ENCODE measurements at places on chromosomes 1 and 21.
A peak's percentile ranks its signal among the peaks of the same experiment; 100 is the strongest.

DNA sequence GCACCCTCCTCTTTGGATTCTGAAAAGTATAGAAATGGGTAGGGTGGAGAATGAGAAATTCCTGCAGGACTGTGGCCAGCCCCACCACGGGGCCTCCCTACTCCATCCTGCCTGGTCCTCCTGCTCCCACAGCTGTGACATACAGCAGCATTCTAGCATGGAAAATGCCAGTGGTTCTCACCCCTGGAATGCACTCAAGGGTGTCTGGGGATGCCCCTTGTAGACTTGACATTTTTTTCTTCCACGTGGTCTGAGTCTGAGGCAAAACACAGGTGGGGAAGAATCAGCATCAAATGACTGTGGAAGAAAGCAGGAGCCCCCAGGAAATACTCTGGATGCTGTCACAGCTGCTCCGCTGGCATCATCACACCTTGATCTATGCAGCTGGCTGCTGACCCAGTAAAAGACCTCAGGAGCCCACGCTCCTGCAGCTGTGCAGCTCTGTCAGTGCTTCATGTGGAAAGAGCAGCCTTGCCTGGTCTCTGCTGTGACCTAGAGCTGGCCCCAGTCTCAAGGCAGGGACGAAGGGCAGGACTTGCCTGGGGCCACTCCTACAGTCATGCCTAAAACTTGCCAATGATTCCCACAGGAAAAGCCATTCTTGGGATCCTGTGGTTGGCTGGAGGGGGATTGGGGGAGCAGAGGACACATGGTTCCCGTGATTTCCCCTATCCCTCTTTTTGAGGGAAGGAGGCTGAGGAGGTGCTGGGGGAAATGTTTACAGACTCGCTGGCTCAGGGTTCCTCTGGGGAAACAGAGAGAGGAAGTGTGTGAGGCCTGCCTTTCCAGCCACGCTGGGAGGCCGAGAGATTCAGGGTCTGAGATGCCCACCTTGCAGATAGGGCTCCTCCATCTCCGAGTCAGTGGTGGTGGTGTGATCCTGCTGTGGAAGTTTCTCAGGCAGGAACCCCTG lies 10.8 kb upstream of the A3GALT2 start:
- no peak for DNase-seq

DNA sequence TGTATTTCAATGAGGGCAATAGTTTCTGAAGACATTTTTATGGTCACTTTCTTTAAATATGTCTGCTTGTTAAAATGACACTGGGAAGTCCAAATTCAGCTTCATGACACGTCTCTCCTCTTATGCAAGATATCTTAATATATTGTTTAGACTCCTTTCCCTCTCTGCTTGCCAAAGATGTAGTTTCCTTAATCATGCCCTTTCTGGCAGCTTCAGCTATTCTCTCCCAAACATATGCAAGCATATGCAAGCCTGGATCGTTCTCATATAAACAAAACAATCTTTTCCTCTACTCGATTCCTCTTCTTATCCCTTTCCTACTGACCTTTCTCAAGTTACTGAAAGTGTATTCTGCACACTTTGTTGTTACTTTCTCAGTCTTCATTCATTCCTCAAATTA lies 372.2 kb downstream of the PTBP2 start:
- DNase-seq: no peak

DNA sequence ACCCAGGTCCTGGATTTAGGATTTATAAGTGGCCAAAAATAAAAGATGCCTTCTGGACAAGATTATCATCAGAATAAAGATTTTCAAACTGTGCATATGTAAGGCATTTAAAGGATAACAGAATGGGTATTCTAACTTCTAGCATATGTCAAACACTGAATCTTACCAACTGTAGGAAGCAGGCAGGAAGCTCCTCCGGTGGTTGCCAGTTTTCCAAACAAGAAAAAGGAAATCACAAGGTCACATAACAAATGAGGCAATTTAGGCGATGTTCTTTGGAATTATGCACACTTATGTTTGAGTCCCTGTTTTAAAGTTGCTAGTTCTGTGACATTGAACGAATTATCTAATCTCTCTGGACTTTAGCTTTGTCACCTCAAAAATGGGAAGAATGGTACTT lies 48.9 kb downstream of the ATP6V1G3 start:
- no peak for DNase-seq

DNA sequence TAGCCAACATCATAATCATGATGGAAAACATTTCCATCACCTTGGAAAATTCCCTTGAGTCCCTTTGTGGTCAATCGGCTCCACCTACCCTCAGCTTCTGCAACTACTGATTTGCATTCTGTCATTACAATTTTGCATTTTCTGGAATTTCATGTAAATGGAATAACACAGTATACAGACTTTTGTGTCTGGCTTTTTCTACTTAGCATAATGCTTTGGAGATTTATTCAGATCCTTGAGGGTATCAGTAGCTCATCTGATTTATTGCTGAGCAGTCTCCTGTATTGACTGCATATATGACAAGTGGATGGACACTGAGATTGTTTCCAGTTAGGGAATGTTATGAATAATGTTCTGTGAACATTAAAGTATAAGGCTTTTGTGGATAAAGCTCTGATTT lies 358.3 kb downstream of the USP25 start:
- no peak for DNase-seq

DNA sequence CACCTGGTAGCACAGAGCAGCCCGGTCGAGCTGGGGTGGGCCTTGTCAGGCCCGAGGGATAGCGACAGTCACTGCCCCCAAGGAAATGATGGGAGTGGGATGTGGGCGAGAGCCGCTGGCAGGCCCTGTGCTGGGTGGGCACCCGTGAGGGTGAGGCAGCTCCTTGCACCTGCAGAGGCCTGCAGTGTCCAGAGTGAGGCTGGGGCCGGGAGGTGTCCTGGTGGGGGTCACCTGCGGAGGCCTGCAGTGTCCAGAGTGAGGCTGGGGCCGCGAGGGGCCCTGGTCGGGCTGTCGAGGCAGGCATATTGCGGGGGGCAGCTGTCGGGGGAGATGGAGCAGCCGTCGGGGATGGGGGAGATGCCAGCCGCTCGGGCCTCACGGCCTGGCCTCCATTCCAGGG lies 49.5 kb downstream of the SLC19A1 start:
- DNase-seq: no peak

DNA sequence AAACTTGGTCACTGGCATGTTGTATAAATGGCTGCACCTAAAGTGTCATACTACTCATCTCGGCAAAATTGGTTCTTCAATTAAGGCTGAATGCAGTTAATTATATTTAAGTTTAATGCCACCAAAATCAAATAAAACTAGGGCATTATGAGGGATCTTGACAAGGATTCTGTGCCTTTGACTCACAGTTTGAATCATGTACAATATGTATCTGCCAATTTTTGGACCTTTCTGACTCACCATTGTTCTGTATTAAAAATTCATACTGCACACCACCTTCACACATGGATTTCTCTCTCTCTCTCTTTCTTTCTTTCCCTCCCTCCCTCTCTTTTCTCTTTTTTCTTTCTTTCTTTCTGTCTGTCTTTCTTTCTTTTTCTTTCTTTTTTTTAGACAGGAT lies 14.1 kb upstream of the STXBP3 start:
- no peak for DNase-seq

DNA sequence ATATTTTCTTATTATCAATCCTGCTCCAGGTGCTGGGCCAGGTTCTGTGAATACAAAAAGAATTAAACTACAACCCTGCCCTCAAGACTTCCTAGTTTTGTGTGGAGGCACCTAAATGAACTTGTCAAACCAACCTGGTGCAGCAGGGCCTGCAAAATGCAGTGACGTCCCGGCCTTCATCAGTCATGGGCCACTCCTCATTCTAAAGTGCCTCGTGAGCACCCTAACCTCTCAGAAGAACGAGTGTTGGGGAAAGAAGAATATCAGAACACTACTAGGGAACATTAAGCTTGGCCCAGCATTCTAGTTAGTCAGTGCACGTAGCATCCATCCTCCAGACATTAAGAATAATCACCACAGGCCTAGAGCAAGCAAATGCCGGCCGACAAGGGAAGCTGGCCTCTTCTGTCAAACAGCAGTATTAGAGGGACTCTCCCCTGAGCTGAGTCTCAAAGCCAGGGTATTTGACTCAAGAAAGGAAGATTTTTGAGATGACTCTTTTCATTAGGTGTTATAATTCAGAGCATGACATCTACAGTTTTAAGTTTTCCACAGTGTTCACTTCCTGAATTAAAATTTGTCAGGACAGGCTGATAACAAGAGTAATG lies 137.9 kb downstream of the SLC45A1 start:
- no peak for DNase-seq

GRCh38 chr1:5811419-5811818 lies 180.8 kb downstream of the NPHP4 start:
- no peak for DNase-seq

- DNase-seq: no peak
Measured at GRCh38 chr1:238214449-238214848, 323.7 kb upstream of the ZP4 start.

GRCh38 chr1:12049616-12050015 lies 13.5 kb upstream of the TNFRSF8 start:
- no peak for DNase-seq

DNA sequence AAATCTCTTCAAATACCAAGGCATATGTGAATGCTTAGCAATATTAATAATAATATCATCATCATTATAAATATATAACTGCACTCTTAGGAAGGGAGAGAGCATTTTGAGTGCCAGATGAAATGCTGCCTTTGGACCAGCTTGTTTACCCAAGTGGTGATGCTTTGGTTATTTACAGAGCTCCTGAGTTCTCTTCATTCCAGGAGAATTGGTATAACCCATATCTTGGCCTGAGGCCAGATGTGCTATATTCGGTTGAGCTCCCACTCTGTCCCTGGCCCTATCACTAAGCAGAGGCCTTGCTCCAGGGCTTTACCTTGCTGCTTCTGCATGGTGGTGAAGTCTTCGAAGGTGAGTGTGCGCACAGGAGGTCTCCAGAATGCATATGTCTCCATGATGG lies 89.4 kb downstream of the TBX15 start:
- DNase-seq: no peak

- no peak for DNase-seq
Measured at GRCh38 chr1:55062801-55063576, 23.6 kb downstream of the PCSK9 start.

- no peak for DNase-seq
Measured at GRCh38 chr1:39344394-39345154, 140.1 kb downstream of the MACF1 start.

GRCh38 chr1:201084295-201084694 lies 27.9 kb downstream of the CACNA1S start:
- no peak for DNase-seq

DNA sequence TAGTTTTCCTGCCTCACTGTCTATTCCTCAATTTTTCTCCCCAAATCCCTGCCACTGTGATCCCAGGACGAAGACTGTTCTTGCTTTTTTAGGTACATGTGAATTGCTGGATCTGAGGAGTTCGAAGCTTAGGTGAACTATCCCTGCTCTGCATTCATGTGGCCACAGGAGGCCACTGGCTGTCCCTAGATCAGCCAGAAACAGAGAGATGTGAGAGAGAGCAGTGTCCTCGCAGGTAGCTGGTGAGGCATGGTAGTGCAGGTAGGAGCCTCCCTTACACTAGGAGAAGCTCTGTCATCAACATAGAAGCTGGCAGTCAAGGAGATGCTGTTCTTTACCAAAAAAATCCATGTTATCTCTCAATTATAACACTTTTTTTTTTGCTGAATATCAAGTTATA lies 71.5 kb downstream of the USP24 start:
- DNase-seq: no peak

DNA sequence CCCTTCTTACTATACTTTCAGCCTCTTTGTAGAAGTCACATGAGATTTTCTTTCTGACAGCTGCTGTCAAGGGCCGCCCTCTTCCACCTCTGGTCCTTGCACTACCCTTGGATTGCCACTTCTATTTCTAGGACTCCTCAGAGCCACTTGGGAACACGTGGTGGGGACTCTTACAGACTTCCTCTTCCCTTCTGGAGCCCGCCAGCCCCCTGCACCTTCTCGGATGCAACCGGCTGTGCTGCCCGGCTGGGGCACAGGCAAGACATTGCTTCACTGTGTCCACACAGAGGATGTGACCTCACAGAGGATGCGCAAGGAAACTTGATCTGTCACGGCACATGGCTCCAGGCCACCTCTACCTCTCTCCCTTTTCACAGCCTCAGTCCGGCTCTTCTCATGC lies 2.4 kb upstream of the IKBKE start:
- DNase-seq: no peak

- DNase-seq: no peak
Measured at GRCh38 chr1:53708687-53709086, 30.3 kb downstream of the GLIS1 start.

DNA sequence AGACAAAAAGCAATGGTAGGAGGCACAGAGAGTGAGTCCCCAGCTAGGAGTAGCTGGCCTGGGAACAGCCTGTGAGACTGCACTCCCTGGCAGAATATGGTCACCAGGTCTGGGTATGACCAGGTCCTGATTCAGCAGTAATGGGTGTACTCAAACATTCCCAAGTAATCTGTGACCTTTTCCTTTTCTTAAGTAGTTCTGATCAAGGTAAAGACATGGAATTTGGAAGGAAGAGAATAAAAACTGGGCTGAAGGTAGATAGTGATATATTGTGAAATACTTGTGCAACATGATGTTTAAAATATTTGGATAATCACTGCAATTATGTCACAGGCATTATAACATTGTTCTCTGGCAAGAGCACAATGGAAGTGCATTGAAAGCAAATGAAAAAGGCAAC lies 147.2 kb upstream of the DPYD start:
- DNase-seq: no peak

- no peak for DNase-seq
Measured at GRCh38 chr1:225428881-225429455, 1.1 kb upstream of the LBR start.

GRCh38 chr1:110643879-110644472 lies 30.8 kb downstream of the KCNA3 start:
- DNase-seq: no peak

- DNase-seq: no peak
Measured at GRCh38 chr1:43540653-43541071, 10.0 kb downstream of the PTPRF start.

- DNase-seq: peak; percentile 68
Measured at GRCh38 chr1:168439456-168440375, 104.1 kb downstream of the XCL2 start.

DNA sequence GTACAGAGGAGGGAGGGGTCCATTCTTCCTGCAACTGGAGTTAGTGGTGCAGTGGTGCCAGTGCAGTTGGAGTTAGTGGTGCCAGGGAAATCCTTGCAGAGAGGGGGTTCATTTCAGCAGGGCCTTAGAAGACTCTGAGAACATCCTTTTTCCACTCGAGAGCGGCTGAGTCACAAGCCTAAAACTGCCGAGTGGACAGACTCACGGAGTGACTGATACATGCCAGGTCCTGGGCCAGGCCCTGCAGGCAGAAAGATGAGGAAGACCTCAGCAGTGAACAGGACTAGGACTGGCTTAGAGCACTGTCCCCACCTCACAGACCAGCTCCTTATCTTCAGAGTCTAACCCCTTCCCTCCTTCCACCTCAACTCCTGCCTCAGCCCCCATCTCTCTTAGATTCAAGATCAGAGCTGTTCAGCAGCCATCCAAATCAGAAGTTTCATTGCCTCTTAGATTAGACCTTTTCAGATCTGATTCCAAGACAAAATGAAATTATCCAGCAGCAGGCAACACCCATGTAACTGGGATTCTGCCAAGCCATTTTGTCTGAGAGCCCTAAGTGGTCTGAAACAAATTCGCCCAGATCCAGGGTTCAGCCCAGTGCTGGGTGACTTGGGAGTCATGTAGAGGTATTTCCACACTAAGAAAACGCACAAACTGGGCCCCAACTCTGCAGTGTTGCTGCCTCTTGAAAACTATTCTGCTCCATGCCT lies 12.7 kb upstream of the IKBKE start:
- no peak for DNase-seq

GRCh38 chr1:205315008-205315618 lies 6.4 kb downstream of the NUAK2 start:
- no peak for DNase-seq

GRCh38 chr1:231931146-231931545 lies 304.6 kb downstream of the DISC1 start:
- DNase-seq: no peak
